NCI-H446 treated with DMSO at 0.1 percent for 48 hours (cell line): ENCODE measurements at places on chromosomes 5 and 9.

DNA sequence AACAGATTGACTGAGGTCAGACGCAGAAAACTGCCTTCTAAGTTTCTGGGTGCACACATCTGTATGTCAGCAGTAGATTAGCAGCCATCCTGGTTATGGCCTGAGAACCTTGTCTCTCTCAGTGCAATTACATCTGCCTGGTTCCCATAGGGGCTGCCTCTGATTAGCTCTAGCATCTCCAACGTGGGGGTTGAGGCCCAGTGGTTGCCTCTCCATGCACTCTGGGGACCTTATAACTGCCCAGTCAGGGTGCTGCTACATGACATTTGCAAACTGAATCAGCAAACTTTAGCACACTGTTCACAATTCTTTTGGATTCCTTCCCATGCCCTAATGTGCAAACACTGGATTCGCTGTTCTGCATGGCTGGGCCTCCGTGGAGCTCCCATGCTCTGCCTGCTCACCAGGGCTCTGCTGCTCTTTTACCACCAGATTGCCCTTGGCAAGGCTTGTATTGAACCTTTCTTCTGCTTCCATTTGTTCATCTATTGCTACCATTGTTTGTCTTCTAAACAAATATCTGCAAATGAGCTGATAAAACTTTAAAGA lies 36.2 kb downstream of the SNX18 start:
- DNase-seq = no peak

- DNase-seq = no peak
These were observed 21.8 kb upstream of the FKTN start for GRCh38 chr9:105535920-105536668.

- no peak for DNase-seq
These were observed 258.8 kb upstream of the ZNF608 start for GRCh38 chr5:125005266-125005665.

GRCh38 chr9:114050646-114051045 lies 27.5 kb downstream of the AMBP start:
- no peak for DNase-seq

DNA sequence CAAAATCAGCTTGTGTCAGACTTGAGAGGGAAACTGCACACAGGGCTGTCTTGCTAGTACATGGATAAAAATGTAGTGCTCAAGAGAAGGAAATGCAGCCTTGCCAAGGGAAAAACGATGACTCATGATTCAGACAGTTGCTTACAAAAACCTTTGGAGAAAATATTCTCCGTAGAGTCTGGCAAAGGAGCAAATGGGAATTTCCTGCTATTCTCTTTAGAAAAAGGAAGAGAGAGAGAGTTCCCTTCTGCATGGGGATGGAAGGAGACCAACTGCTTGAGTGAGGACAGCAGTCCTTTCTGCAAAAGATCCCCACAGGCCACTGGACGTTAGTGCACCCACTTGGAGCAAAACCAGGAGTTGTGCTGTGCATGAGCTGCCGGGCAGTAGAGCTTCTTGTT lies 7.6 kb downstream of the IFNB1 start:
- peak; percentile 73 for DNase-seq

- no peak for DNase-seq
These were observed 51.7 kb downstream of the SHB start for GRCh38 chr9:38017149-38017884.

GRCh38 chr5:147874910-147875367 lies 3.6 kb upstream of the SCGB3A2 start:
- no peak for DNase-seq

- peak; percentile 1 for DNase-seq
These were observed 54.9 kb downstream of the NDST1 start for GRCh38 chr5:150562832-150563231.

DNA sequence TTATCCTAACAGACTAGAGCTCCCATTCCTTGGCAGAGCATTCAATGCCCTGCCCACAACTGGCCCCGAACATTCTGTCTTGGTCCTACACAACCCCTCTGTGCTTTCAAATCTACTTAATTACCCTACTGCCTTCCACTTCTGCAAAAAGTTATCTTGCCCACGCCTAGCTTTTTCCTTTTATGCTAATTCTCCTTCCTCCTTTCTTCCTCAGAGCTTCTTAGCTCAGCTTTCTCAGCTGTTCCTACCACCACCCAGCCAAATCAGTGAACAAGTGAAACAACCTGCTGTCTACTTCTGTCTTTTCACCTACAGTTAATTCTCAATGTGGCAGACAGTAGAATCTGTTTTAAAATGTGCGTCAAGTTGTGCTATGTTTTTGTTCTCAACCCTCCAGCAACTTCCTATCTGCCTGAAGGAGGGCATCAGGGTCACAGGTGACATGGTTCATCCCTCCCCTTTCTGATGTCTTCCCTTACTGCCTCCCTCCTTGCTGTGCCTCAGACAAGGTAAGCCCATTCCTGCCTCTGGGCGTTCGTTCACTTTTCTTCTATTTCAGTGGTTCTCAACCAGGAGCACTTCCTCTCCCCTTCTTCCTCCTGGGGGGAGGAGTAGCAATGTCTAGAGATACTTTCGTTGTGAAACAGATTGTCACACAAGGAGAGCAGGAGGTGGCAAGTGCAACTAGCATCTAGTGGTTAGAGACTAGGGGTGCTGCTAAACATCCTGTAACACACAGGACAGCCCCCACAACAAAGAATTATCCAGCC lies 1.3 kb upstream of the REEP5 start:
- no peak for DNase-seq

- no peak for DNase-seq
These were observed 3.1 kb upstream of the FCN2 start for GRCh38 chr9:134877541-134877940.

DNA sequence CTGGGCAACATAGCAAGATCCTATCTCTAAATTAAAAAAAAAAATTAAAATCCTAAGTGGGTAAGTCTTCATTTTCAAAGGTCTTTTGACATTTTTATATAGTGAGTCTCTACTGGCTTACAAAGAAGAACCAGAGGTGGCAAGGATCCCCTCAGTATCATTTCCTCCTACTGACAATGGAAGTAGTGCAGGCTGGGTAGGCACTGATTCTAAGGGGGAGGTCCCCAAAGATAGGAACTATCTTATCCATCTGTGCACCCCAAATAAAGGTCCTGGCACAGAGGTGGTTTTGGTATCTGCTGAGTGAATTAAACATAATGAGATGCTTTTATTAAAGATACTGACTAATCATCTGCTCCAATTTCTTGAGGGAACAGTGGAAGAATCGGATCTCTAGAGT lies 4.2 kb downstream of the FAM193B start:
- DNase-seq = no peak

- no peak for DNase-seq
These were observed 92.8 kb upstream of the CCDC112 start for GRCh38 chr5:115389034-115389798.

GRCh38 chr9:134785325-134786108 lies 95.1 kb upstream of the FCN2 start:
- no peak for DNase-seq

GRCh38 chr9:116888066-116888465 lies 201.0 kb downstream of the TRIM32 start:
- DNase-seq = no peak

DNA sequence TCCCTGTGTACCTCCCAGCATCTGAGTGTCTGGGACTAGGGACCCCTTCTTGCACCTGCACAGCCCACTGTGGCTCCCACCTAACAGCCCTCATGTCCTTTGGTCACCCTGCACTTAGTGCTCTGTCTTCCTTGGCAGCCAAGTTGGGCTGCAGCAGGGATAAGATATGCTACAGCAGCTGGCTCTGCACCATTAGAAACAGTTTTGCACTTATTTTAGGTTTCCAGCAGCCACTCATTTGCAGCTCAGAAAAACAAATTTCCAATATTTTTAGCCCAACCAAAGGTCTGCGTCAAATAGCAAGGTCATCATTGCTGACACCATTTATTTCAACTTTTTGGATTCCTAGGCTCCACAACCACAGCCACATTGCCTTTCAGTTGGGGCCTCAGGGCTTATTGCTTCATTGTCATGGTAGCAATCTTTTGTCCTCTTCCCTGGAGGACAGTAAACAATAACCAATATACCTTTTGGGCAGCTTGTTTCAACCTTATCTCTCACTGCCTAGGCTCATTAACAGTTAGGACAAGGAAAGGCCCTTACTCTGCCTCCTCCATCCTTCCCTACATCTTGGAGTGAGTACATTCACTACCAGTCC lies 263.9 kb downstream of the COX7C start:
- DNase-seq = no peak

- DNase-seq = no peak
These were observed 626.9 kb upstream of the PTGER4 start for GRCh38 chr5:40052808-40053207.

DNA sequence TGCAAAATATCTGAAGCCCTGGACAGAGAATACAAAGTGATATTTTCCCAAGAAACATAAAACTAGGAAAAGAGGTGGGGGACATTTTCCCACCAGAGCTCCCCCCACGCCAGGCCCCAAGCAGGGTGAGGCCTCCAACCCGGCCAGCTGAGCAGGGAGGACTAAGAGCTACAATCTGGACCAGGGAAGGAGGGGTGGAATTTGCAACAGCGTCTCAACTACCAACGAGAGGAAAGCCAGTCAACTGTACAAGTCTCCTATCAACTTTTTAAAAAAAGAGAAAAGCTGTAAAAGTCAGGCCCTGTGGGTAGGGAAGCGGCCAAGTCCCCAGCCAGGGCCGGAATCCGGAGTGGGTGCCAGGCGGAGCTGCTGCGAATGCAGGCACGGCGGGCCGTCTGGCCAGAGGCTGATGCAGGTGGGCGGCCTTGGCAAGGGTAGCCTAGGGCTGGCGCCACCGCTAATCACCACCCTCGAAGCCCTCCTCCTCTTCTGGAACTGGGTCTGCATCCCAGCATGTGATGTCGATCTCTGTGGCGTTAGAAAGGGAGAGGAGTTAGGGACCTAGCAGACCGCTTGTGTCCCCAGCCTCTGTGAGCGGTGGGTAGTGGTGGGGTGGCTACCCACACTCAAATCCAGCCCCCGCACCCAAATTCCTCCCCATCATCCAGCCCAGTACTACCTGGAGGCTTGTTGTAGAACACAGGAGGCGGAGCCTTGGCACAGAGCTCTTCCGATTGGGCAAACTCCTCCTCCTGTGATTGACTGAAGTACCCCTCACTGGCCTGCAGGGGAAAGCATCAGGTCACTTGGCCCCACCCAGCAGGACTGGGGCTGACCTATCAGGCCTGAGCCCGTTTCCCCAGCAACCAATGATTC lies 10.6 kb downstream of the PRR7 start:
- peak; percentile 86 for DNase-seq

DNA sequence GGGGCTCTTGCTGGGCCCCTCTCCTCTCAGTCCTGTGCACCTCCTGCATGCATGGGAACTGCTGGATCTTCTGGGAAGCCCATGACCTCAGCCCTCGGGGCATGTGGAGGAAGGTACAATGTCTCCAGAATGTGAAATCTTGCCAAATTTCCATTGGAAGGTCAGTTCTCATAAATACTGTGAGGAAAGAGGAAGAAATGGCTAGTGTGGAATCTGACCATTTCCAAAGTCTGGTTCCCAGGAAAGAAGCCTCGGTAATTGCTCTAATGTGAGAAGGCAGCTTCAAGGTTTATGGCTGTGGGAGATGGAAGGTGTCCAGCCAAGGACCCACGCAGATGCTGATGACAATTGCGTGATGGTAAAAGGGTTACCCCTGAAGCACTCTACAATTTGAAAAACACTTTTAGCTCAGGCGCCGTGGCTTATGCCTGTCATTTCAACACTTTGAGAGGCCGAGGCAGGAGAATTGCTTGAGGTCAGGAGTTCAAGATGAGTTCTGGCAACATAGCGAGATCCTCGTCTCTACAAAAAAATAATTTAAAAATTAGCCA lies 8.1 kb upstream of the IL17B start:
- DNase-seq = no peak

GRCh38 chr9:5978523-5978922 lies 36.9 kb downstream of the RANBP6 start:
- DNase-seq = no peak

- DNase-seq = no peak
These were observed 201.3 kb downstream of the C9orf152 start for GRCh38 chr9:110006657-110007056.

DNA sequence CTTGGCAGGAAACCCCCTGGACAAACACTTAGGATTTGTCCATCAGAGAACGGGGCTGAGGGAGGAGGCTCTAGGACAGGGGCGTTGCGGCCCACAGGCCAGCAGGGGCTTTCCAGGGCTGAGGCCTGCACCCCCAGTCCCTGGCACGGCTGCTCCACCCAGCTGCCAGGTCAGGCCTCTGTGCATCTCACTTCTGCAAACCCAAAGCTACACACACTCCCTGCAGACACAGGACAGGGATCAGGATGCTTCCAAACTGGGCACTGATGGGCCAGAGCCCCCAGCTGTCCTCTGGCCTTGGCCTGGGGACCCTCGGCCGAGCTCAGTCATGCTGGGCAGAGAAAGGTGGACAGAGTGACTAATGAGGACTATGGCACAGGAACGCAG lies 106.2 kb upstream of the SARDH start:
- DNase-seq = no peak

- no peak for DNase-seq
These were observed 57.1 kb upstream of the PTPN3 start for GRCh38 chr9:109555215-109555614.
